GM18507 (cell line): ENCODE measurements at places on chromosomes 2 and 18.

- DNase-seq: no peak
Measured at GRCh38 chr2:237652181-237652580, 24.8 kb downstream of the LRRFIP1 start.

- no peak for DNase-seq
Measured at GRCh38 chr2:239806758-239807434, 218.2 kb downstream of the NDUFA10 start.

- DNase-seq: no peak
Measured at GRCh38 chr2:202165208-202165607, 73.2 kb downstream of the SUMO1 start.

GRCh38 chr2:104473546-104473945, 380.4 kb upstream of the POU3F3 start:
- DNase-seq: no peak

DNA sequence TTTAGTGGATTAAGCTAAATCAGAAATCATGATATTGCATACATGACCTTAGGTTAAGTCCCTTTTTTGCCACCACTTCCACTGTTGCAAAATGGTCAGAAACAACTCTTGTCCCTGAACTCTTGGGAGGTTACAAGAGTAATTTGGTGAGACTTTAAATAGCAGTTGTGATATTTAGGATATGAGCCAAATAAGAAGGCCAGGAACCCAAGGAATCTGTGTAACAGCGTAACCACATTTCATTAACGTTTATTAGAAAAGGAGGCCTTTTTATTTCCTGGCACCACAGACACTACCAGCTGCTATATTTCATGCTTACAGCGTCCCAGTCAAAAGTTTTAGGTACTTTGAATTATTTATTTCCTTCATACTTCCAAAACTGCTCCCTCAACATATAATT, 268.0 kb downstream of the GPD2 start:
- no peak for DNase-seq

- DNase-seq: no peak
Measured at GRCh38 chr18:46278481-46279465, 174.6 kb downstream of the HAUS1 start.

GRCh38 chr2:11771971-11772615, 25.7 kb downstream of the LPIN1 start:
- DNase-seq: no peak

- DNase-seq: no peak
Measured at GRCh38 chr2:28976584-28976983, 4.5 kb upstream of the TOGARAM2 start.

GRCh38 chr2:30717081-30717650, 90.1 kb downstream of the CAPN13 start:
- DNase-seq: no peak

DNA sequence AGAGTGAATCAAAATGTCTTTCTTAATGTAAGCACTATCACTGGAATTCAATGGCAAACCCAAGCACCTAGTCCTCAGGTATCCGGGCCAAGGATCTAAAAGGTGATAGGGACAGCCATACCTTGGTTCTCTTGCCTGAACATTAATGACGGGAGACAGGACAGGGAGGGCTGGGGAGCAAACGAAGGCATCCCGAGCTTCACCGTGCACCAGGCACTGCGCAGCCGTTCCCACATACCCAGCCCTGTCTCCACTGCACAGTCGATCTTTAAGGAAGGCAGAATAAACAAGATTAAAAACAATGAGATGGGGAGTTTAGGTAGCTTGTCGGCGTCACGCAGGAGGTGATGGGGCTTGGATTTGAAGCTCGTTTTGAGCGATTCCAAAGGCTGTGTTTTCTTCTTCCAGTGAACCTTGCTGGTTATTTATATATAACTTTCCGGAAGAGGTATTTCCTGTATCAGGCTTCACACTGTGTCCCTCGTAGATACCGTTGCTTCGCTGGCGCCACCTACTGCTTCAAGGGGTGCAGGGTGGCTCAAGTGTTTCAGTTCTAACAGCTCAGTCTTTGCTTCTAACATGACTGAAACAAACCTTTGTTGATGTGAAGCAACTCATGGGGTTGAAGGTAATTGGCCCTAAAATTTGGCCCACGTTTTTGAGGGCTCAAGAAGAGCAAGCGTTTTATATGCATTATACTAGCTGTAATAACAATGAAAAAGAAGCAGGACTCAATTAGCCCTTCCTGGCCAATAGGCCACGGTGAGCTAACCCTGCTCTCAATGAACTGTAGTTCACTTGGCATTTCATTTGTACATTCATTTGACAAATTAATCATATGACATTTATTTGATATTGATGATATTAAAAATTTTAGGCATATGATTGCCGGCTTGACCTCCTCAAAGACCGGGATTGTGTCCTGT, 77.4 kb downstream of the DCDC2C start:
- DNase-seq: peak; percentile 50

DNA sequence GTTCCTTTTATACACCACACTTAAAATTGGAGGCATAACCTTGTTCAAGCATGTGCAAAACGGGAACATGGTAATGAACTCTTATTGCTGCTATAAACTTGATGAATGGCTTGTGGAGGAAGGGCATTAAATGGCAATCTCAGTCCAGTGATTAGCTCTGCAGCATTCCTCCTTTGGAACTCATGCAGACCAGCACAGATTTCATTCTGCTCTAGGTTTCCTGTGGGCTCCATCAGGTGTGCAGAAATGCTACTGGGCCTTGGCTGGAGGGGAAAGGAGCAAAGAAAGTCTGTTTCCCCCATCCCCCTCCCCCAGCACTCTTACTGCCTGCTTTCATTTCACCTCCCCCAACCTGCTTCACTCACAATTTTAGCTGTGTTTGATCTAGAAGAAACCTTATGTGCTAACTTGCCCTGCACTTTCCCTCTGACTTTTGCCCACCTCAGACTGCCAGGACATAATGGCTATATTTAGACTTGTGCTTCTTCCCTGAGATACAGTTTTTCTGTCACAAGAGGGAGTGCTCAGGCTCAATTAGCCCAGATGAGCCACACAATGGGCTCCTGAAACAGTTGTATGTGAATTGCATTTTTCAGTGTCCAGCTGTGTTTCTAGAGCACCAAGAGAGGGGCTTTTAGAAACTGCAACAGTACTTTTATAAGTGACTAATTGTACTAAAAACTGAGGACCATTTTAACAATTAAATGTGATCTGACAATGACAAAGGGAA, 109.8 kb downstream of the FSHR start:
- no peak for DNase-seq

GRCh38 chr2:215750763-215751162, 262.6 kb downstream of the MREG start:
- no peak for DNase-seq

- no peak for DNase-seq
Measured at GRCh38 chr2:171855401-171855800, 38.6 kb downstream of the SLC25A12 start.

DNA sequence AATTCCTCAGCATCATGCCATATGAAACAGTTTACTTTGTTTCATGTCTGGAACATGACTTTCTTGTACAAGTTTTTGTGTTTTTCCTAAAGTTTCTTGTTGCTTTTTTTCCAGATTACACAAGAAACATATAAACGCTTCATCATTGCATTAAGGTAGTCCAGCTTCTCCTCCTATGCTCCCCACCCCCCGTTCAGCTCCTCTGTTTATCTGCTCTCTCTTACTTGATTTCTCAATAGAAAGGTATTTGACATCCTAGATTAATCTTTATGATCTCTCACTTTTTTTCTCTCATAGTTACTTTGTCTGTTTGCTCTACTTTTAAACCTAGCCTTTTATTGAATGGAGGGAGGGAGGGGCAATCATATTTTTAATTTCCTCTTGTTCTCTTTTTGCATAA, 25.4 kb downstream of the SLC40A1 start:
- no peak for DNase-seq

- DNase-seq: no peak
Measured at GRCh38 chr2:145323512-145323911, 803.6 kb upstream of the ZEB2 start.

- DNase-seq: no peak
Measured at GRCh38 chr2:240894006-240894405, 1.9 kb downstream of the MAB21L4 start.

DNA sequence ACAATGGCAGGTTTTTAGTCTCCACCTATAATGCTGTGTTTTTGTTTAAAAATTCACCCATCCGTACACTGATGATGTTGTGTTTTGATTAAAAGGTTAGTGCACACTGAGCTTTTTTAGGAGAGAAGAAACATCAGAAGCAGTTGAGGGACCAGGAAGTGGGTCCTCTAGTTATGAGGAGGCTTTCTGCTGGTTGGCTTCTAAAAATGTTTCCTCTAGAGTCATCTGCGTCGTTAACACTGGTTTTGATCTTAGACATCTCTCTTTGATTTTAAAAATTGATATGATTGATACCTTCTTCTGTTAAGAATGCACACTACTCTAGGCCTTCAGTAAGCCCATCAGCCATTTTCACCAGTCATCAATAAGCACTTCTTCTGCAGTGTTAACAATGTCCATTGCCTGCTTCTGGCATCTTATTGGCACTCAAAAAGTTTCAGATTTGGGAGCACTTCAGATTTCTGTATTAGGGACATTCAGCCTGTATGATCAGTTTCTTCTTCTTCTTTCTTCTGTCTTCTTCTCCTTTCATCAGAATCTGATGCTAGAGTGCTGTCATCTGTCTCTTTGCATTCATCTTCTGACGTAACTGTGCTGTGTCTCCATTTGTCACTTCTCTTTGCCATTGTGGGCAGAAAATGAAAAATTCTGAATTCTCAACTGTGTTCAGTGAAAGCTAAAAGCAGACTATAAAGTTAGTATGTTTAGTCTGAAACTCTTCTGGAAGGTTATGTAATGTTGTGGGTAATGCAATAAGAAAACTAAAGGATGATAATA, 56.3 kb downstream of the PHLPP1 start:
- DNase-seq: no peak

DNA sequence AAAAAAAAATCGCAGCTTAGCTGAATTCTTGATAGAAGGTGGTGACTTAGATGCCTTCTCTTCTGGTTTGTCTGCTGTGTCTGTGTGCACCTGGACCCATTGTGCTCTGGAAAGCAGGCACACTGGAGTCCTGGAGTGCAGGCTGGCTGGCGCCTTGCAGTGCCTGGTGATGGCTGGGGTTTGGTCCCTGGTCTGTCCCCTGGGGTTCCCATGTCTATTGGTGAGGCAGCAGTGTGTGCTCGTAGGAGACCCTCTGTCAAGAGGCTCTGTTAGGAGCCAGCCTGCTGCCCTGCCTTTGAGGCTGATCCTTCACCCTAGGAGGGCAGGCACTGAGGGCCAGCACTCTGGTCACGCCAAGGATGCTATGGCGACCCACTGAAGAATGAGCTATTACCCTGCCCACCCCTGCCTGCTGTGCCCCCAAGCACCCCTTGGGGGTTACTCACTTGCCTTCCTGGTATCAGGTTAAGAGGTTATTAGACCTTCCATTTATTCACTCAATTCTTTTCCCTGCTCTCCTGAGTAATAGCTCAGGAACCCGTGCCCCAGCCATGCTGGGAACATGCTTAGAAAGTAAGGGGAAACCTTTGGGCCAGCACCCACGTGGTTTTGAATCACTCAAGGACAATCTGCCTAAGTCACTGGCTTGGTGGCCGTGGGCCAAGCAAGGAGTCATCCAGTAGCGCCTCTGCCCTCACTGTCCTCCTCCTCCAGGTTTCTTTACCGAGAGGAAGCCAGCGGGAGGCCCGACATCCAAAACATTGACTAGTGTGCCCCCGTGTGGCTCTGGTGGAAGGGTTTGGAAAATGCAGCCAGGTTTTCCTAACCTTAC, 284.5 kb downstream of the PRKCE start:
- peak; percentile 68 for DNase-seq

DNA sequence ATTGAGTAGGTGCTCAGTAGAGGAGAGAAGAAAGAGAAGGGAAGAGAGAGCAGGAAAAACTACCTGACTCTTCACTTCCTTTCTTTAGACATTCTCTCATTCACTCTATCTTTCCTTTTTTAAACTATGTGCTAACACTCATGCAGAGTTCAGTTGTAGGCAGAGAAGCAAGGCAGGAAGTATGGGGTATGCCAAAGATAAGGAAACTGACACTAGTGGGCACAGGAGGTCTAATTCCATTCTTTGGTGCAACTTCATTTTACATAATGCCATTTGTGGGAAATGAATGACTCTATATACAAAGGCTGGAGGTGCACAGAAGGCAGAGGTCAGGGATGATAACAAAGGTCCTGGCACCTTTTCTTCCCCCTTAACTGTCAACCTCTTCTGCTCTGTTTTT, 35.1 kb upstream of the ACVR1 start:
- no peak for DNase-seq

- no peak for DNase-seq
Measured at GRCh38 chr2:195619590-195619989, 37.4 kb upstream of the SLC39A10 start.

GRCh38 chr18:35190948-35191697, 49.7 kb upstream of the ZNF397 start:
- DNase-seq: no peak

DNA sequence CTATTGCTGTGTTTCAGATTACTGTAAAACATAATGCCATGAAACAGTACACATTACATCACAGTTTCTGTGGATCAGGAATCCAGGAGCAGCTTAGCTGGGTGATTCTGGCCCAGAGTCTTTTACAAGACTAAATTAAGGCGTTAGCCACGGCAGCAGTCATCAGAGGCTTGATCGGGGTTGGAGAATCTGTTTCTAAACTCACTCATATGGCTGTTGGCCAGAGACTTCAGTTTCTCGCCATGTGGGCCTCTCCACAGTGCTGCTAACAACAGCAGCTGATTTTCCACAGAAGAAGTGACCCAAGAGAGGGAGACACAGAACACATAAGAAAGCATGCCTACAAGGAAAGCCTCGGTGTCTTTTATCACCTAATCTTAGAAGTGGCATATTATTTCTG, 89.2 kb upstream of the MYO3B start:
- DNase-seq: no peak

DNA sequence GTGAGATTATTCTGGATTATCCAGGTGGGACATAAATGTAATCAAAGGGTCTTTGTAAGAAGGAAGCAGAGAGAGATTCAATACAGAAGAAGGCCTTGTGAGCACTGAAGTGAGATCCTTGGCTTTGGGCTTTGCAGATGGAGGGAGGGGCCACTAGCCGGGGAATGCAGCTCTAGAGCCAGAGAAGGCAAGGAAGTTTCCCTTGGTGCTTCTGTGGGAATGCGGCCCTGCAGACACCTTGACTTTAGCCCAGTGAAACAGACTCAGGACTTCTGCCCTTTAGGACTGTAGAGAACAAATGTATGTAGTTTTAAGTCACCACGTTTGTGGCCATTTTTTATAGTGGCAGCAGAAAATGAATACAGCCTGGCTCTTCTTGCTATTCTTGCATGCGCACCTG, 8.1 kb downstream of the NEU2 start:
- DNase-seq: no peak

DNA sequence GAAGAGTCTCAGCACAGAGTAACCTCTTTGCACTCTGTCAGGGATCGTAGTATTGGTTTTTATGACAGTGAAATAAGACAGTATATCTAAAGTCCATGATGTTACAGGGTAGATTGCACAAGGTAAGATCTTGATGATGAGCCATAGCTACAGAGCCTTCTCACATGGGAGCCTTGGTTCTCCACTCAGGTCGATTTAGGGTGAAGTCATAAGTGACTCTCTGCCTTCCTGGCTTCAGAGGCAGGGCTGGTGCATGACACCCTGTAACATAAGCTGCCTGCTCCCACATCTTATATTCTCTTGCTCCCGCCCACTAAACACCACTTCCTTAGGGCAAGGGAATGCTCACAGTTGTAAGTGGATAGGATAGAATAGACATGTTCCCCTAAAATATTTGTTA, 13.3 kb downstream of the DAPL1 start:
- no peak for DNase-seq

GRCh38 chr18:13502585-13502984, 223.8 kb downstream of the FAM210A start:
- no peak for DNase-seq

GRCh38 chr18:45541421-45541820, 73.9 kb upstream of the SLC14A2 start:
- no peak for DNase-seq
